ENCODE measurements at places on chromosomes 11 and 22.

- no peak for DNase-seq
These were observed 10.7 kb upstream of the SMIM38 start for GRCh38 chr11:69145050-69145380.

- DNase-seq, result no peak
These were observed 377.2 kb upstream of the DDI1 start for GRCh38 chr11:103659206-103659618.

- no peak for DNase-seq
These were observed 63.9 kb downstream of the GAS2 start for GRCh38 chr11:22730319-22730718.

DNA sequence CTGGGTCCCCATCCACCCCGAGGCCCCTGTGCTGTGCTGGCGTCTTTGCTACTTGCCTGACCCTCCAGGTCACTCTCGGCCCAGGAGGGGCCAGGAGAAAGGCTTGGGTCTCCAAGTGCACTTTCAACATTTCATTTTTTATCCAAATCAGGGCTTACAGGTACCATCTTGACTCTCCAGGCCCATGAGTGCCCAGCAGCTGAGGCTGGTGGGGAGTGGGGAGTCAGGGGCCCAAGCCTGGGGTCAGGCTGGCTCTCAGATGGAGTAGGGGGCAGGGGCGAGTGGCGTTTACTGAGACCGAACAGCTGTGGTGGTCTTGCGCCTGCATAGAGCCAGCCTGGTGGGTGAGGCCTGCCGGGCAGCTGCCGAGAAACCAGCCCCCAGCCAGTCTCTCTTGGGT, 61.6 kb downstream of the MPPED1 start:
- no peak for DNase-seq

DNA sequence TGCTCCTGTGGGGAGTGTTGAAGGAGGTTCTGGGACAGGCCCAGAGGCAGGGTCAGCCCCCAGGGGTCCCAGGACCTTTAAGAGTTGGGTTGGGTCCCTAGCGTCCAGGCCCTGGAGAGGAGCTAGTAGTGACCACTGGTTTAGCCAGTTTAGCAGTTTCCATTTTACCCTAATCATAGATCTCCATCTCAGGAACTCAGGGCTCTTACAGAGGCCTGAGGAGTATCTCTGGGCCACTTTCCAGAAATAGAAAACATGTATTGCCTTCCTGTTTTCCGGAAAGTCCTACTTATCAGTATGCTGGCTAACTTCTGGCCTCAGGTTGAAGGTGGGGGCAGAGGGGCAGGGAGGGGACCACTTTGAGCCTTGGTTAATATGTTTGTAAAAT, 13.5 kb downstream of the NCF4 start:
- no peak for DNase-seq

GRCh38 chr11:115421352-115421991, 82.7 kb downstream of the CADM1 start:
- no peak for DNase-seq

- DNase-seq, result no peak
These were observed 49.2 kb downstream of the KREMEN1 start for GRCh38 chr22:29122041-29122440.

DNA sequence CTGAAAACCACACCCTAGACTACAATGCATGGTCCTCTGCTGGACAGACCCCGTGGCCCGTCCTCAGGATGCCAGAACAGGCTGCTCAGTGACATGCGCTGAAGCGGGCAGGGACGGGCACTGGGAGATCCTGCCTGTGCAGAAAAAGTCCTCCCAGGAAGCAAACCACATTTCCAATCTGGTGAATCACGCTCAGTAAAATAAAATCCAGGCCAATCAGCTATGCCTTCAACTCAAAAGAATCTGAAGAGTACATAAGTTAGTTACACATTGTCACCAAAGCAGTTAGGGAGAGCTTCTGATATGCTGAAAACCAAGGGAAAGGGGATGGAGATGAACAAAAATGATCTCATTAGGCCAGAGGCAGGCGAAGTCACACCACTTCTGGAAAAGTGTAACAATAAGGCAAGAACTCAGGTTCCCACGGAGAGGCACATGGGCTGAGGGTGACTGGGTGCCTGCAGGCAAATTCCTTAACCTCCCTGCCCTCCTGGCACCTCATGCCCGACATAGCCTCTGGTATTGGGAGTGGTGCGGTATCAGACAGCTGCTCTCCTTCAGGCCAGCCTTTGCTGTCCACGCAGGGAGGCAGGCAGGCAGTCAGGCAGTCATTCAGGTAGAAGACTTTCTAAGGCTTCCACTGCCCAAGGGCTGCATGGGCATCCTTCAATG, 66.4 kb downstream of the APOL5 start:
- no peak for DNase-seq

DNA sequence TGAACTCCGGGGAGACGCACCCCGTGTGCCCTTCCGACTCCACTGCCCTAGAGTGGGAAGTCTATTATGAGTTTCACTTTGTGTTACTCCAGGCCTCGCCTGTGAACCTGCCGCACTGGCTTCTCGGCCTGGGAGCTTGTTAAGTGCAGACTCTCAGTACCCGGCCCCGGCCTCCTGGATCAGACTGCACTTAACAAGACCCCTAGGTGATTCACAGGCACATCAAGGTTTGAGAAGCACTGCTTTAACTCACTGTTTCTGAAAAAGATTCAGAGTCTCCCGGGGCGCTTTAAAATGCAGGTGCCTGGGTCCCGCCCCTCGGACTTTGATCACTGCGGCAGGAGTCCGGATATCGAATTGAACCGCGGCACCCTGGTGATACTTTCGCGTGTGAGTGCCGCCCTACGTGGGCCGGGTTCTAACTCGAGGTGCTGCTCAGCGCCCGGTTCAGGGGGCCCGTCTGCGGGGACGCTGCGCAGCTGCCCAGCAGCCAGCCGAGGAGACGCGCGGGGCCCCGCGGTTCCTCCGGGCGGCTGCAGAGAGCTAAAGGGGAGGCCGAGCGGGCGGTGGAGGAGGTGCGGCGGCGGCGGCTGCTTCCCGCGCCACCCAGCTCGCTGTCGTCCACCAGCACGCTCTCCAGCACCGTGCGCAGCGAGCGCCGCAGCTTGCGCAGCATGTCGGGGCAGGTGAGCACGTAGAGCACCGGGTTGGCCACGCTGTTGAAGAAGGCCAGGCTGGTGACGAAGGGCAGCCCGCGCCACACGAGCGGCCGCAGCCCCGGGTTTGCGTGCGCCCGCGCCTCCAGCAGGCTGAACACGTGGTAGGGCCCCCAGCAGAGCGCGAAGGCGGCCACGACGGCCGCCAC, 3.4 kb downstream of the PTGDR2 start:
- DNase-seq, result no peak

- DNase-seq, result no peak
These were observed 30.8 kb downstream of the EP300 start for GRCh38 chr22:41123151-41123550.

GRCh38 chr11:130897262-130898182, 18.8 kb downstream of the SNX19 start:
- DNase-seq, result no peak

DNA sequence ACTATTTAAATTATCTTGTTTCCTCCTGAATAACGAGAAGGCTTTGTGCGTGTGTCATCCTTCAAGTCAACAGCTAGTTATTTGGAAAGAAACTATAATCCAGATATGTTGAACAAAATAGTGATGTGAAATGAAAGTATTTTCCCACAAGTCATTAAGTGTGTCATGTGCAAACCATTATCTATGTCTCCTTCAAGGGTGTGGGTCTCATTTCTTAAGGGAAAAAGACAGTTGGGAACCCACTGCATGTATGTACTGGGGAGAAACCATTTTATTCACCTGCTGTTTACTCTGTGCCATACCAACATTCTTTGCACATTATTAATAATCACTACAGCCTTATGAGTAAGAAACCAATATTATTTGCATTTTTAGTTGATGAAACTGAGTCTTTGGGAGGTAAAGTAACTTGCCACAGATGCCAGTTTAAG, 145.3 kb upstream of the CTSC start:
- DNase-seq, result no peak

DNA sequence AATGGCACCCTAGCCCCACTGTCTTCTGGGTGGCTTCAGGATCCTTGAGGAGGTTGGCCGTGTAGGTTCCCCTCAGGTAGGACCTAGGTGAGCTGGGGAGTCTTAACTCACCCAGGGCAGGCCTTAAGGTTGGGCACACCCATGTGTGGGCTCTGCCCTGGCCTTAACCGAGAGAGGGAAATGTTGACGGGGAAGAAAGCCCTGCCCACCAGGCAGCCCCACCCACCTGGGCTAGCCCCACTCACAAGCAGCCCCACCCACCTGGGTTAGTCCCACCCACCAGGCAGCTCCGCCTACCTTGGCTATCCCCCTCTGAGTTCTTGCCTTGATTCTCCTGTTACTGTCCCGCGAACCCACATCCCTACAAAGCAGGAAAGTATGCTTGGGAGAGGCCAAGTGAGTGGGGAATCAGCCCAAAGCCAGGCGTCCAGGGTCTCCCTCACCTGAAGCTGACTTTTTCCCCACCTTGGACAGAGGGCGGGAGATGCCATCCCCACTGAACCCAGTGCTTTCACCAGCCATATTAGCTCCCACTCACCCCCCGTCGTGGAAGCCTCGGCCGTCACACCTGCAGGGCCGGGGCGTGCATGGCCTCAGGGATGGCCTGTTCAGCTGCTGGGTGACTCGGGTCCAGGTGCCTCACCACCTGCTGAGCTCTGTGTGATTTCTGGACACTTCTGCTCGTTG, at the start of gene MYEOV:
TSS of gene MYEOV (plus strand) at position 337 of the 687 bp plus-strand sequence. CDS start 1,200 bp downstream, outside the sequence.
- DNase-seq, result peak; percentile 70

DNA sequence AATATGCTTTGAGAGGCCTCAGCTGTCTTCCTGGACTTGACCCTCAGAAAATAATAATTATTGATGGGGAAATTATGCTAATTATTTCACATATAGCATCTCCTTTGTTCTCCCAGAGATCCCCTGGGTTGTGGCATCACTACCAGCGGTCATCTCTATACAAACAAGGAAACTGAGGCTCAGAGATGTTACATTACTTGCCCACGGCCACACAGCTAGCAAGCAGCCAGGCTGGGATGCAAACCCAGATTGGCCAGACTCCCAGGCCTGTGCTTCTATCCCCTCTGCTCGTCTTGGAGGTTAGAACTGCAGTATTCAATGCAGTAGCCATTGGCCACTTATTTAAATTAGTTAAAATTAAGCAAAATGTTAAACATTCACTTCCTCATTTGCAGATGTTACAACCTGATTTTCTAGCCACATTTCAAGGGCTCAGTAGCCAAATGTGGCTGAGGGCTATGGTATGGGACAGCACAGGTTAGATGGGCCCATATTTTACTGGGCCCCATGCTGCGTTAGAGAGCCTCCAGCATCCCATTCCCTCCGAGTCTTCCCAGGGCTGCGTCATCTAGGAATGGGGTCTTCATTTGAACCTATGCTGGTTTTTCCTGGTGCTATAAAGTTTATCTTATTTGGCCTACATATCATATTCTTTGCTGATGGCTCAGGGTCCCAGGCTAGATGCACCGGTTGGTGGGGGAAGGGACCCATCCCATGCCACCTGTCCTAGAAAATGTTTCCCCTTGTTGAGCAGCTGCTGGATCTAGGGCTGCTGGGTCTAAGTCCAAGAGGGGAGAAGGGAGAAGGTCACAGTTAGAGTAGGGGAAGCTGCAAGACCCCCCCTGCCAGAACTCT, 2.2 kb downstream of the SLC35C1 start:
- DNase-seq, result no peak

DNA sequence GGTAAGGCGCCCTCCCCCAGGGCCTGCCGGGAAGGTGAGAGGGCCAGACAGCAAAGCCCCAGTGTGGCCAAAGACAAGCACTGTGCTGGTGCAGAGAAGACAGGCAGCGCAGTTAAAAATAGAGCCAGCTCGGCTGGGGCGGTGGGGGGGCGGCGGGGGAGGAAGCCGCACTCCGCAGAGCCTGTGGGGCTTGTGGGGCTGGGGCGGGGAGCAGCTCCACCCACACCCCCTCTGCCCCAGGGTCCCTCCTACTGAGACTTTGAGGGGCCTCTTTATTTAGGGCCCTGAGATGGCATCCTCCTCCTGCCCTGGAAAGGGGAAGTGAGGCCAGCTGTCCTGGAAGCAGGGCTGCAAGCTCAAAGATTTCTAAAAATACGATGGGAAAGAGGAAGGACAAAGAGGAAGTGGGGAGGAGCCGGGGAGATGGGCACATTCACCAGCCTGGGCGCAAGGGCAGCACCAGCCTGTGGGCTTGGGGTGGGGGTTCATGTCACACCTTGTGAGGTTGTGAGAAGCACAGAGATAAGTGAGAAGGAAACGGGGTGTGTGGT, 2.6 kb downstream of the CYTH4 start:
- DNase-seq, result peak; percentile 61

DNA sequence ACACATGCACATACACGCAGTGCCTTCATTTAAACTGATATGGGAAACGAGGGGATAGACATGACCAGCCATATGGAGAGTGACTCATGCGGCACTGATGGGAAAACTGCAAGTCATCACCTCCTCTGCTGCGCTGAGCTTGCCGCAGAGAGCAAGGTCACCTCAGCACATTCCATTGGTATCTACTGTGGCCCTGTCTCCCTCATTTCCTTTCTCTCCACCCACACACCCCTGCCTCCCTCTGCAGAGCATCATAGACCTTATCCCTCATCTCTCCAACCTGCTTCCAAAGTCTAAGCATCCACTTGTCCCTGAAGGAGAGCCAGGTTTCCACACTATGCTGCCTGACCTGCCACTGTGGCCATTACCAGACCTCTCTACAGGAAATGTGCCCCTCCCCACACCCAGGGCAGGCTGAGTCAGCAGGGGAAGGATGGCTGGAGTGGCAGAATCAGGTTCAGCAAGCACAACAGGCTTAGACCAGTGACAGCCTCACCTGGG, 116.9 kb upstream of the SNX19 start:
- DNase-seq, result no peak

- DNase-seq, result no peak
These were observed 13.3 kb downstream of the FAM118A start for GRCh38 chr22:45322873-45323525.

DNA sequence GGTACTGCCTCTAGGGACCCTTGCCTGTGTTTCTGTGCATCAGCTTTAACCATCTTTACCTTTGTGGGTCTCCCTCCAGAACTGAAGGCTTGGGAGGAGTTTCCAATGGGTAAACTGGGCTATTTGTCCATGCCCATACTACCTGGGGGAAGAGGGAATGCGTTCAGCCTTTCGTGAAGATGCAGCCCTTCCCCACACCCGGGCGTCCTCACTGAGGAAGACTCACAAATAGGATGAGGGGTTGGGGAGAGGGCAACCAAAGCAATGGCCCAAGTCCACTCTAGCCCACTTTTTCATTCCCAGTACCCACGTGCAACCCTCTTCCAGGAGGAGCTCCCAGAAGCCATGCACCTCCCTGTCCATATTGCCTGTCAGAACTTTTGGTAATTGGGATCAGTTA, 61.8 kb upstream of the ADA2 start:
- no peak for DNase-seq

DNA sequence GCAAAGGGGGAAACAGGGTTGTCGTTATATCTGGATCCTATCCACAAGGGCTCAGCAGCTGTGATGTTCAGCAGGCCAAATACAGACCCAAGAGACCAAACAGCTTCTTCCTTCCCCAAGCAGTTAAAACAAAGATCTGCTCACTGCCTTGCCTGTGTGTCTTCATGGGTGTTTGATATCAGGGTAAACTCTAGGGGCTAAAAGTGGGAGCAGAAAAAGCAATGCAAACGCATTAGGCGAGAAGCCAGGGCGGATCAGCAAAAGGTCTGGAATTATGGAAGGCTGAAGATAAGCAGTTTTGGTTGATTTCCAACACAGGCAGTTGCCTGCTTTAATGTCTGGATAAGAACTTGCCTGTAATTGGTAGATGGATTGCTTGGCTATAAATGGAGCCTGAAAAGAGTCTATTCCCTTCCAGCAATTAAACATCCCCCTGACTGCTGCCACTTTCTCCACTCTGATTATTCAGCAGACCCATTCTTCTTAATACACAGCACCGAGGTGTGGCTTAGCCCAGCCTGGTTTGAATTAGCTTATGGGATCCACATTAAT, 126.3 kb downstream of the COMMD9 start:
- DNase-seq, result no peak

Measured in activated CD4-positive, alpha-beta T cell treated with anti-CD3 and anti-CD28 coated beads for 36 hours (primary cell).